ENCODE measurements at places on chromosomes 4 and X.

GRCh38 chrX:11309220-11309619, 16.0 kb downstream of the AMELX start:
- DNase-seq, result no peak

GRCh38 chr4:169185133-169185956, 85.4 kb downstream of the SH3RF1 start:
- no peak for DNase-seq

DNA sequence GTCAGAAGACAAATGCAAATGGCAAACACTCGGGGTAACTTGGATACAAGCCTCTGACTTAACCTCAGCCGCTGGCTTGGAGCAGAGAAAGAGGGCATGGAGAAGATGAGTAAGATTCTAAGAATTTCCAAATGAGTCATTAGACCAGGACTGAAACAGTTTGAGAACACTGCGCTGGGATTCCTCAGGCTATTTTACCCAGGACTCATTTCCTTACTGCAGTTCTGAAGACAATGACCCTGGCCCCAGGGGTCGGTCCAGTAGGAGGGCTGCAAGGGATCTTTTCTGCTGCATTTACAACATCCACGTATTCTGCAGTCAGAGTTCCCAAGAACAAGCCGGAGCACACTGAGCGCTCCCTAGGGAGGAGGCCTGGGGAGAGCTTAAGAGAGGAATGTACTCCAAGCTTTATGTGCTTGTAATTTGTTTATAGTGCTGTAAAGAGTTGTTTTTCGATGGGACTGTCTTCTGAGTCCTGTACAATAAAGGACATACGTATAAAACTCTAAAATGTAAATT, 27.3 kb upstream of the SORBS2 start:
- DNase-seq, result no peak

DNA sequence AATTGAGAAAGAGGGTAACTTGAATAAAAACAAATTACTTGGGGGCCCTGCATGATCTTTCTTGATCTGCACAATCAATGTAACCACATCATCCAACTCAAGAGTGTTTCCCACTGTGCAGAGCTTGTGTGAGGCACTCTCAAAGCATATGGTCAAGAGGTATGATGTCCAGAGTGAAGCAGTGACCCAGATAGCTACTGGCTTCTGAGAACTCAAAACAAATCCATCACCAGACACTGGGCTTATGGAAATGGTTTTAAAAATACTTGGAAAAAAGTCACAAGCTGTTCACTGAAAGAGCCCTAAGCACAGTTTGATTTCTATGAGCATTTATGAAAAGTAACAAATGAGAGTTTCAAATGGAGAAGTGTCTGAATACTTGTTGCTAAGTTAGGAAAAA, 361.0 kb downstream of the GRXCR1 start:
- DNase-seq, result no peak

- no peak for DNase-seq
Observed at GRCh38 chrX:121863976-121864375, 816.6 kb downstream of the GLUD2 start.

DNA sequence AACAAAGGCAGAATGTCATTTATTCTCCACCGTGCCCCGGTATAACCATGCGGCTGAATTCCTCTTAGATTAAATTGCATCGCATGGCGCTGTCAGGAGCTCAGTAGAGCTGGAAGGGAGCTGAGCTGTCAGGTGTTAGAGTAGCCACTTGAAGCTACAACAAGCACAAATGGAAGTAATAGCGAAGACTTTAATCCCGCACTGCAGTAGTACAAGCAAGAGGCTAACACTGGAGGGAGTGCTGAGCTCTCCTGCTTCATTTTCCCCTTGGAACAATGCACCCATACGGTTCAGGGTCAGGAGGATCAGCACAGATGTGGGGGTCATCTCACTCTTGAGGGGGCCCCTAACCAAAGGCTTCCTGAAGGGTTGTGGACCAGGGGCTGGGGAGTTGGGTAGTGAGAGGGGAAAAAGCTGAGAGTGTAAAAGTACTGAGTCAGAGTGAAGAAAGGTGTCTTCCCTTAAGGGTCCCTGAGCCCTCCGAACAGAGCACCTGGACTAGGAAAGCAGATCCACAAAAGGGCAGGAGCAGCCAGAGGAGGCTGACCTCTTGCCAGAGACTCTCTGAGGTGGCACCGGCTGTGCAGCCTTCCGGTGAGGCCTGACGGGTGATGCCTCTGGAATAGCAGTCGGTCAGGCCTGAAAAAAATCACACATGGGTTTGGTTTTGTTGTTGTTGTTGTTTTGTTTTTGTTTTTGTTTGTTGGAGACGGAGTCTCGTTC, 36.0 kb upstream of the CBR4 start:
- no peak for DNase-seq

- no peak for DNase-seq
Observed at GRCh38 chr4:169037506-169037905, 27.5 kb upstream of the CBR4 start.

DNA sequence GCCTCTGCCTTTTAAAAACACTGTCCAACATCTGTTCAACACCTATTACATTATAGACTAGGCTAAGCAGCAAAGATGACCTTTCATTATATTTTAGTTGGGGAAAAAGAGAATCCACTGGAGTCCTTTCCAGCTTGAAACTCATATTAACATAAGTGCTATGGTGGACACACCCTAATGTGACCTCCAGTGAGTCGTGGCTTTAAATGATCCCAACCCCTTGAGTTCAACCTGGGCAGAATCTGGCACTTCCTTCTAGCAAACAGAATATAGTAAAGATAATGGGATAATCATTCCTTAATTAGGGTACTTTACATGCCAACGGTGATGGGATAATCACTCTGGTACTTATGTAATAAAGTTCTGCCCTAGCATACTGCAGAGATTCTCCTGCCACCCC, 162.6 kb downstream of the MAB21L2 start:
- DNase-seq, result no peak

DNA sequence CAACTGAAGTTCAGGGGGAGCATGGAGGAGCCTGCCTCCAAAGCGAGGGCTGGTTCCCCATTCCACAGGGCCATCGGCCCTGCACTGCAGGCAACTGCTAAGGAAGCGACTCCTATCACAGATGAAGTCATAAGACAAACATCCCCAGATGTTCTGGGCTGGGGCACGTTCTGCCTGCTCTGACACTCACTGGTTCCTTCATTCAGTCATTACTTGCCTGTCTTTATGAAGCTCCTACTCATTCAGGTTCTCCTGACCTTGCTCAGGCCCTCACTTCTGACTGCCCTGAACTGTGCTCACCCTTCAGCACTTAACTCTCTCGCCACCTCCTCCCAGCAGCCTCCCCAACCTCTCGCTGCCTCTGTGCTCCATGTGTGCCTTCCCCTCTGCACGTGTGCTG, 2.5 kb upstream of the SLC2A9 start:
- DNase-seq, result no peak

DNA sequence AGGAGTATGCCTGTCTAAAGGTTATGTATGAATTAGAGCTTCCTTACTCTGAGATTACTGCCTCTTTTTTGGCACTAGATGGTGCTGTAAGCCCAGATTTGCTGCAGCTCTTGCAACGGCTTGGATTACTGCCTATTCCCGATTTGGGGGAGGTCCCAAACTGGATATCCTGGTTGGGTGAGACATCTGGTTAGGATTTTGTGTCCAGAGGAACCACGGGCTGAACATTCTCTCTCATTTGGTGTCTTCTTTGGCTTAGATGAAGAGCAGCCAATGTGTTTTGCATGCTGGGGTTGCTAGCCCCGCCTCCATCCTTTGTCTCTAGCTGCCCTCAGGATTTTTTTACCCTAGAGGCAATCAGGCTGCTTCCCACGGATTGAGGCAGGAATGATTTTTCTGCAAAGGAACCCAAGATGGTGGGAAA, 31.9 kb downstream of the F8A1 start:
- no peak for DNase-seq

GRCh38 chr4:59455751-59456150, 1744.4 kb upstream of the ADGRL3 start:
- DNase-seq, result no peak

DNA sequence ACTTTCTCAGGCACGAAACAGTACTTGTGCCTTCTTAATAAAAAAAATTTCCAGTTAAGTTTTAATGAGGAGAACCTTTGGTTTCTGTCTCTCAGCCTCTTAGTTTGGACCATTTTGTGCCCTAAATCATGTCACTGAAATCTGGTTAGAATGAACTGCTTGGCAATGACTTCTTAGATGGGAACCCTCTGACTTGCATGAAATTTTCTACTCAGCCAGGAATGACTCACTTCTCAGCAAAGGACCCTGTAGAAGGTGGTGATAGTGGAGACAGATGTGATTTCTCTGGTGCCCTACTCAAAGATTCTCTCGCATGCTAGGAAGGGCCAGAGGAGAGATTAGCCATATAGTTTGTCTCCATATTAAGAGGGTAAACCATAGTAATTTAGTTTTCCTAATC, 50.5 kb downstream of the RASL11B start:
- no peak for DNase-seq

DNA sequence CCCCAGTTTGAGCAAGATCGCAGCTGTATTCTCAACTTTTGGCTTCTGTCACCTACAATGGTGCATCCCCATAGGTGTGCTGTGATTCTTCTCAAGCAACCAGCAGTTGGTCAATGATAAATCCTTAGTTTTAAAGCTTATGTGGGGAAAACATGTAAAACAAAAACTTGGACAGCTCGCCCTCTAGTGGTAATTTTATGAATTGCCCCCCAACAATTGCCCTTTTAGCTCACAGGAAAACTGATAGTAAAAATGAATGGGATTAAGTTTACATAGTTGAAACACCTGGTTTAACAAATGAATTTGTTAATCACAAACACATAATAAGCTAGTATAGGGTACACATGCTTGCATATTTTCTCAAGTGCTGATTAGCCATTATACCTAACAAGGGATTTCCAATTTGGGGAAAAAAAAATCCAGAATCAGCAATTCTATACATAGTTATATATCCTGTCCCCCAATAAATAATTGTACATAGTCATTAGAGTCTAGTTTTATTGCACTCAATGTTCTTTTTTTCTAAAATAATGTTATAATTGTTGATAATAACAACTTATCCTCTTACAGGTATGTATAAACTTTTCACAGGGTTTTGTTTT, 30.1 kb downstream of the TEX13A start:
- no peak for DNase-seq

DNA sequence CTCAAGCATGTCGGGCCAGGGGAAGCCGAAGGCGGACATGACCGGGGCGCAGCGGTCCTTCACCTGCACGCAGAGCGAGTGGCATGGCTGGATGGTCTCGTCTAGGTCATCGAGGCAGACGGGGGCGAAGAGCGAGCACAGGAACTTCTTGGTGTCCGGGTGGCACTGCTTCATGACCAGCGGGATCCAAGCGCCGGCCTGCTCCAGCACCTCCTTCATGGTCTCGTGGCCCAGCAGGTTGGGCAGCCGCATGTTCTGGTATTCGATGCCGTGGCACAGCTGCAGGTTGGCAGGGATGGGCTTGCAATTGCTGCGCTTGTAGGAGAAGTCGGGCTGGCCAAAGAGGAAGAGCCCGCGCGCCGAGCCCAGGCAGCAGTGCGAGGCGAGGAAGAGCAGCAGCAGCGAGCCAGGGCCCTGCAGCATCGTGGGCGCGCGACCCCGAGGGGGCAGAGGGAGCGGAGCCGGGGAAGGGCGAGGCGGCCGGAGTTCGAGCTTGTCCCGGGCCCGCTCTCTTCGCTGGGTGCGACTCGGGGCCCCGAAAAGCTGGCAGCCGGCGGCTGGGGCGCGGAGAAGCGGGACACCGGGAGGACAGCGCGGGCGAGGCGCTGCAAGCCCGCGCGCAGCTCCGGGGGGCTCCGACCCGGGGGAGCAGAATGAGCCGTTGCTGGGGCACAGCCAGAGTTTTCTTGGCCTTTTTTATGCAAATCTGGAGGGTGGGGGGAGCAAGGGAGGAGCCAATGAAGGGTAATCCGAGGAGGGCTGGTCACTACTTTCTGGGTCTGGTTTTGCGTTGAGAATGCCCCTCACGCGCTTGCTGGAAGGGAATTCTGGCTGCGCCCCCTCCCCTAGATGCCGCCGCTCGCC, at the start of gene SFRP2:
SFRP2 (minus strand) TSS at position 671 of the 864 bp plus-strand sequence; CDS start at position 423, 248 bp downstream.
- no peak for DNase-seq

Data from stimulated activated CD4-positive, alpha-beta T cell treated with anti-CD3 and anti-CD28 coated beads, TNF-alpha, amount 100 ng/mL, for 4 hours (primary cell).